ENCODE measurements at places on chromosomes 13 and 19.

GRCh38 chr13:113028336-113029060, 59.5 kb downstream of the MCF2L start:
- no peak for DNase-seq

GRCh38 chr19:6769006-6769619, 1.9 kb upstream of the SH2D3A start:
- DNase-seq: no peak

- no peak for DNase-seq
Observed at GRCh38 chr19:32165750-32166149, 179.7 kb upstream of the ZNF507 start.

DNA sequence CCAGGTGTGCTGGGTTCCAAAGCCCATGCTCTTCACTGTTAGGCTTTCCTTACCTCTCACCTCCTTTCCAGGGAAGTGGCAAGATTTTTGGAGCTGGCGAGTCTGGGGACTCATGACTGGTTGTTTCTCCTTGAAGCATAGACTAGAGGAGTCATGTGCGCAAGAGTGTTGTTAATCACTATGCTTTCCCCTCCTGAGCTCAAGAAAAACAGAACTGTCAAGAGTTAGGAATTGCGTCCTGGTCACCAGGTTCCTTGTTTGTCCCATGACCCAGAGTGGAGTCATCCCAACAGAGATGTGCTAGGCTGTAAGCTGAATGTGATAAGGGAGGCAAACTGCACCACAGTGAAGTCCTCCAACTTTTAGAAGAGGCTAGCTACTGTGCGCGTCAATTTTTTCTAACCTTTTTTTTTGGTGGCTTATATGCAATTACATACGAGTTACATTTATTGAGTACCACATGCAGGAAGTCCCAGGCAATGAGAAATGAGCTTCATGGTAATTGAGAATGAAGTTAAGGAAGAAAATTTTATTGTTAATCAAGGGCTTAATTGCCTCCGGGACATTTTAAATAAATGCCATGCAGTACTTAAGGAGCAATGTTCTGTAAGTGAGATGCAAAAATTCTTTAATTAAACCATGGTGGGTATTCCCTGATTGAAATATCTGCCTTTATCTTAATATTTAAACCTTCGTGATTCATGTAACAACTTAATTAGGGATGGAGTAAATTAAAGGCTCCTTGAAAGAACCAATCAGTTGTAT, 233.9 kb downstream of the ZIC5 start:
- no peak for DNase-seq

GRCh38 chr19:24062190-24062589, 24.8 kb upstream of the ZNF254 start:
- DNase-seq: no peak

DNA sequence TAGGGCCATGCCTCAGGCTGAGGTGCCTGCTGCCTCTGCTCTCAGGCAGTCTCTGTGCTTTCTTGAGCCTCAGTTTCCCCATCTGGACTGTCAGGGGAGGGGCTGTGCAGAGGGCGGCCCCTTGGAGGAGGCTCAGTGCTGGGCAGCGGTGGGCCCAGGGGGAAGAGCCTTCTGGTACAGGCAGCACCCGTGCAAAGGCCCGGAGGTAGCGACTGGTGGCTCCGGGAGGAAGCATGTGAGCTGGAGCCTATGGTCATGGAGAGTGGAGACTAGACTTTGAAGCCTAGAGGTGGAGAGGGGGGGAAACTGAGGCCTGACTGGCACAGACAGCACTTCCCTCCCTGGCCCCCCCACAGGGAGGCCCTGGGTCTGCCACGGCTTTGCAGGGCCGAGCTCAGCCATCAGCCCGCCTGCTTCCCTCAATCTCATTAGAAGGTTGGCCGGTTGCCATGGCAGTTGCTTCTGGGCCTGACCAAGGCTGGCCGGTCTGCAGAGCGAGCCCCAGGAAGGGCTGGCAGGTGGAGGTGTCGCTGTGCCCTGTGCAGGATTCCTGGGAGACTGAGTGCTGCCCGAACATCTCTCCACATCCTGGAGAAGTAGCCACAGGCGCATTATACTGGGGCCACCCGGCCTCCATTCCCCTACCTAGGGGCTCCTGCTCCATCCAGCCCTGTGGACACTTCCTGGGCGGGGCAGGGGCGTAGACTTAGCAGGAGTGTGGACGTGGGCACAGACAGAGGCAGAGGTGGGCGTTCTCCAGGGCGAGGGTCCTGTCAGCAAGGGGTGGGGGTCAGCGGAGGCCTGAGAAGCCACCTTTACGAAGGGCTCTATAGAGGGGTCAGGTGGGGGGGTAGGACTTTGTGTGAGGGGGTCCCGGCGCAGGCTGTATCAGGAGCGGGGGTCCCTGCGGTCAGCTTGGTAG, 53.2 kb downstream of the CRTC1 start:
- no peak for DNase-seq

DNA sequence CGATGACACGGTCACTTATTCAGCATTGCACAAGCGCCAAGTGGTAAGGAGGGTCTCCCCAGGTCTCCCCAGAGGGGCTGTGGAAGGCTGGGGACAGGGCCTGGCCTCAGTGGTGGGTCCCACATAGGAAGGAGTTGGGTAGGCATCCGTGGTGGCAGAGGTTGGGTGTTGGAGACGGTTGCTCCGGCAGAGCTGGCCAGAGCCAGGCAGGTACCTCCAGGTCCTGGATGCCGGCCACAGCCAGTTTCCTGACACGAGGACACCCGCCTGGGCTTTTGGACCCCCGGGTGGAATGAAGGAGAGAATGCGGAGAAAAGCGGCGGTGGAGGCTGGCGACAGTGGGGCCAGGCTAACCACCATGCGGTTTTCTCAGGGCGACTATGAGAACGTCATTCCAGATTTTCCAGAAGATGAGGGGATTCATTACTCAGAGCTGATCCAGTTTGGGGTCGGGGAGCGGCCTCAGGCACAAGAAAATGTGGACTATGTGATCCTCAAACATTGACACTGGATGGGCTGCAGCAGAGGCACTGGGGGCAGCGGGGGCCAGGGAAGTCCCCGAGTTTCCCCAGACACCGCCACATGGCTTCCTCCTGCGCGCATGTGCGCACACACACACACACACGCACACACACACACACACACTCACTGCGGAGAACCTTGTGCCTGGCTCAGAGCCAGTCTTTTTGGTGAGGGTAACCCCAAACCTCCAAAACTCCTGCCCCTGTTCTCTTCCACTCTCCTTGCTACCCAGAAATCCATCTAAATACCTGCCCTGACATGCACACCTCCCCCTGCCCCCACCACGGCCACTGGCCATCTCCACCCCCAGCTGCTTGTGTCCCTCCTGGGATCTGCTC, 1.3 kb upstream of the FFAR1 start:
- no peak for DNase-seq

- DNase-seq: no peak
Observed at GRCh38 chr13:97631158-97631557, 197.2 kb downstream of the RAP2A start.

GRCh38 chr13:79637133-79637763, 156.3 kb downstream of the NDFIP2 start:
- no peak for DNase-seq

Measured in GM04503 (cell line).